Fibroblast of skin of right biceps (primary cell): ENCODE measurements at places on chromosomes 16 and 17.

DNA sequence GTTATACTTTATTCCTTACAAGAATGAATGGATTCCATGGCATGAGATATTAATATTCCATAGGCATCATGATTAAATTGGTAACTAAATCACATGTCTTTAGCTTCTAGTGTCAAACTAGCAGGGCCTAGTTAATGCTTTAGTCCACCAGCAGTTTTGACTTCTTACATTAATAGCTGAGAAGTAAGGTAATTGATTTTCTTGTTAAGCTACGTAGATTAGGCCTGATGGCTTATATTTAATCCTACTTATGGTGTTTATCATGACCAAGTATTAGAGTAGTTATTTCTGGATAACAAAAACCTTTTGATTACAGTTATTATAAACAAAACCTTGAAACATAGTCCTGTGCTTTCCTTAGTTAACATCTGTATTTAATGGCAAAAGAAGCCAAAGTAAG is 184.5 kb downstream of the TANC2 start:
- no peak for DNase-seq

DNA sequence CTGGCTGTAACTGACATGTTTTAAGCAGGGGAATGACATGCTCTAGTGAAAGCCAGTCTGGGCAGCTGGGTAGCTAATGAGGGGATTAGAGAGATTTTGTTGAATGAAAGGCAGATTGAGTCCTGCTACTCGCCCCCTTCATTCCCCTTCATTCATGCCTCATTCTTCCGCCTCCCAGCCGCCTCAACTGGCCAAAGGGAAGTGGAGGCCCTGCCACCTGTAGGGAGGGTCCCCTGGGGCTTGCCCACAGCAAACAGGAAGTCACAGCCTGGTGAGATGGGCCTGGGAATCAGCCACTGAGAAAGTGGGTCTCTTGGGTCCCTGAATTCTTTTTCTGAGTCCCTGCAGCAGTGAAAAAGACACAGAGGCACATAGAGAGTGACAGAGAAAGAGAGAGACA is 1.1 kb upstream of the CD19 start:
- DNase-seq, result no peak

DNA sequence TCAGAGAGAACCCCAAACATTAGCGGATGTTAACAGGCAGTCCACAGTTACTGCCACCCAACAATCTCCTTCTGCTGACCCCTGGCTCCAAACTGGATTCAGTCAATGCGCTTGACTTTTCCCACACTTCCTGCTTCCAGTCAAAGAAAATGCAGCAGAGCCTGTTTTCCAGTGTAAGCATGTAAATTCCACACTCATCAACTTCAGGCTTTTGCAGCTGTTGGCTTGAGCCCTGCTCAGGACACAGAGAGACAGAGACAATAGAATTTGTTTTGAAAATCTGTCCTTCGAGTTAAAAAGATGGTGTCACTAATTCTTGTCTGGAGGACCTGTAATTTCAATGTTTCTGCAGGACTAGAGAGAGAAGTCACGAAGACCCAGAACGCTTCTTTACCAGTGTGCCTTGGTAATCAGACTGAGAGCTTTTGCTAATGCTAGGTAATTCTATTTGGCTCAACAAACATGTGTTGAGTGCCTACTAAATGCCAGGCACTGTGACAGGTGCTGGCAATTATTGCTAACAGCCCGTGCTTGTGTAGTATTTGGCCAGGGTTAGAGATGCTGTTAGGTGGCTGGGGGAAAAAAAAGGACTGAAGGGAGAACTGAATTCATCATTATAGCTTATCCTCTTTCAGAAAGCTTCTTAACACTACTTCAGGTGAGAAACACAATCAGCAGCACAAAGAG is 32.5 kb downstream of the HOXB1 start:
- DNase-seq, result no peak

DNA sequence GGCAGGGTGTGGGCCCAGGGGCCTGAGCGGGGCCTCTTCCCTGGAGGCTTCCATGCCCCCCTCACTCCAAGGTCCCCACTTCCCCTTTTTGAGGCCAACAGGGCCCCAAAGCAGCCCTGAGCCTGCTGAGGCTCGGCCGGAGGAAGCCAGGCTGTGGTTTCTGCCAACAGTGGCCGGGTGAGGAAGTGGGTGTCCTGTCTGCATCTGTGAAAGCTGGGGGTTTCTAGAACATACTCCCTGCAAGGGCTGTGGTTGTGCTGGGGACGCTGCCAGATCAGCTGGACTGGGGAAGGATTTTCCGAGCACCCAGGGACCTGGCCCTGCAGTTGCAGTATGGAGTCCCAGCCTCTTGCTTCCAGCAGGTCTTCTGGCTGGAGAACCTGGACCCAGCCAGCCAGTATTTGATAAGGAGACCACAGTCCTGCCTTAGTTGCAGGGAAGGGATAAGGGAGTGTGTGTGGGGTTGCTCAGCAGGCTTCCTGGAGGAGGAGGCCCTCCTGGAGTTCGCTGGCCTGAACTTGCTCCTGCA is 15.7 kb downstream of the ADCY7 start:
- DNase-seq, result peak; percentile 11

DNA sequence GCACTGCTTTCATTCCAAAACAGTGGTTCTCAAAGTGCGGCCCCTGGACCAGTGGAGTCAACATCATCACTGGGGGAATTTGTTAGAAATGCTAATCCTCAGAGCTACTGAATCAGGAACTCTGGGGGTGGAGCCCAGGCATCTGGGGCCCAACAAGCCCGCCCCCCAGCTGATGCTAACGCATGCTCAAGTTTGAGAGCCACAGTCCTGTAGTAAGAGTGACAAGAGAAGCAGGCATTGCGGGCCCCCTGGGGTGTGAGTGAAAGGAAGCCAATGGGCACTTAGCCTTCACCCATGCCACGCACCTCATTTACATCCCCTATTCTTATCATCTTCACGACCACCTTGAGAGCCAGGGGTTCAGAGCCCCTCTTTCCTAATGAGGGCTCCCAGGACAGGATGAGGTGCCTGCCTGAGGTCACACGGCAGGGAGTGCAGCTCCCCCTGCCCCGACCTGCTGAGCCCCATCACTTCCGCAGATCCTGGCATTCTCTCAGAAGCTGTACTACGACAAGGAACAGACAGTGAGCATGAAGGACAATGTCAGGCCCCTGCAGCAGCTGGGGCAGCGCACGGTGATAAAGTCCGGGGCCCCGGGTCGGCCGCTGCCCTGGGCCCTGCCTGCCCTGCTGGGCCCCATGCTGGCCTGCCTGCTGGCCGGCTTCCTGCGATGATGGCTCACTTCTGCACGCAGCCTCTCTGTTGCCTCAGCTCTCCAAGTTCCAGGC is 9.1 kb downstream of the CA4 start:
- no peak for DNase-seq

DNA sequence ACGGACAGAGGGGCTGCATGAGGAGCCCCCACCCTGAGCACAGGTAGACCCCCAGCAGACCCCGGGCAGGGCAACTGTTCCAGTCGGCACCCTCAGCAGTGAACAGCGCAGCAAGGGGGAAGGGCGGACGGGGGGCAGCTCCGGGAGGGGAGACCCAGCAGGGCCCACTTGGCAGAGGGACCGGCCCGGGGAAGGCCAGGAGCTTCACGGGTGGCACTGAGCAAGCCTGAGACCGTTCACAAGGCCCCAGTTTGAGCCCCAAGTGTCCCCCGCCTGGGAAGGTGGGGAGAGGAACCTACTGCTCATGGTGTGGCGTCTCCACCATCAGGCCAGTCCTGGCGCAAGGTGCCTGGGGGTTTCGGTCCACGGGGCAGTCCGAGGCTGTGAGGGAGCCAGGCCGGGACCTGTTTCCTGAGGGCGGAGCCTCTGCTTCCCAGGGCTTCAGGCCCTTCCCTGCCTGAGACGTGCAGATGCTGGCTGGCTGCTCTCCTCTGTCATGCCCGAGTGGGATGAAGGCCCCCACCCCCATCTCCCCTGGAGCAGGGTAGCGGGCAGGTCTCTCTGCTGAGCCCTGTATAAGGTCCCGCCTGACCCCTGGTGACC is 54.4 kb upstream of the GNG13 start:
- DNase-seq, result no peak

DNA sequence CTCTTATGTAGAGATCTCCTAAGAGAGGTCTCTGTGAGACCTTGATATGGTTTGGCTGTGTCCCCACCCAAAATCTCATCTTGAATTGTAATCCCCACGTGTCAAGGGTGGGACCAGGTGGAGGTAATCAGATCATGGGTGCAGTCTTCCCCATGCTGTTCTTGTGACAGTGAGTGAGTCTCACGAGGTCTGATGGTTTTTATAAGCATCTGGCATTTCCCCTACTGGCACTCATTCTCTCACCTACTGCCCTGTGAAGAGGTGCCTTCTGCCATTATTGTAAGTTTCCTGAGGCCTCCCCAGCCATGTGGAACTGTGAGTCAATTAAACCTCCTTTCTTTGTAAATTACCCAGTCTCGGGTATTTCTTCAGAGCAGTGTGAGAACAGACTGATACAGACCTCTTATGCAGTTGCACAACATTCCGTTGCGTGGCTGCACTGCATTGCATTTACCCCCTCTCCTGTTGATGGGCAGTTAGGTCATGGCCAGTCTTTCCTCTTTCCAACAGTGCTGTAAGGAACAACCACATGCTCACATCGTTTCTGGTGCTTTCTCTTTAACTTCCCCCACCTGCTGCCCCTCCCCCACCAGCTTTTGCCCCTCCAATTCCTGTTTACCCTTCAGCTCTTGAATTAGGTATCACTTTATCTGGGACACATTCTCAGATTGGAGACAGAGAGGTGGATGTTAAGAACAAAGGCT is 43.6 kb upstream of the MED9 start:
- no peak for DNase-seq

GRCh38 chr16:8673611-8674412 is 605 bp upstream of the ABAT start:
- no peak for DNase-seq

- no peak for DNase-seq
Measured at GRCh38 chr17:36614081-36614480, 12.7 kb downstream of the MRM1 start.

DNA sequence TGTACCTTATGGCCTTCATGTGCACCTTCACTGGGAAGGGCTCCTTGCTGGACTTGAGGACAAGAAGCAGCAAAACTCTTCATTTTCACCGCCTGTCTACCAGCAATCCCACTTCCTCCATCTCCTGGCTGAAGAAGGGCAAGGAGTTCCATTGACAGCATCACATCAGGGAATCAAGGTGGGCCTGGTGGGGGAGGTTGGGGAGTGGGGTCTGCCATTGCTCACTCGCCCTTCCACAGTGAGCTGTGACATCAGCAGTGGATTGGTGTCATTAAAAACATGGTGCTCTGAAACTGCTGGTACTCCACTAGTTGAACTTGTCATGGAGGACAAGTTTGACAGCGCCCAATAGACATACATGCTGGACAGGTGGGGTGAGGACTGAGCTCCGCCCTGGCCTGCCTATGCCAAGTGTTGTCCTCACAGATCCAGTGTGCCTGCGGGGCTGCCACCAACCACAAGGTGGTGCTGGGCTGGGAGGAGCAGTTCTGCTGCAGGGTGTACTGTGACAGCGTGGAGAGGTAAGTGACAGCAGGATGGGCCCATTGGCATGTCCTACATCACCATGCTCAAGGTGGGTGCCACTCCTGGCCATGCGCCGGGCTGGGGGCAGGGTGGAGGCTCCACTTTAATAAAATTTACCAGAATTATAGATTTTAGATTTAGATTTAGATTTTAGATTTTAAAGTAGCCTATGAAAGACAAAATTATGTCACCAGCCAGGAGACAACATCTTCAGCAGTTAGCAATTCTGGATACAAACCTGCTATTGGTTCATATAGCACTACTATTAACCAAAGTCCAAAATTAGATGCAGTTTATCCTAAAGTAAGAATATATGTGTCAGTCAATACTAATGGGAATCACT is 1729.1 kb downstream of the TP53TG3F start:
- no peak for DNase-seq

DNA sequence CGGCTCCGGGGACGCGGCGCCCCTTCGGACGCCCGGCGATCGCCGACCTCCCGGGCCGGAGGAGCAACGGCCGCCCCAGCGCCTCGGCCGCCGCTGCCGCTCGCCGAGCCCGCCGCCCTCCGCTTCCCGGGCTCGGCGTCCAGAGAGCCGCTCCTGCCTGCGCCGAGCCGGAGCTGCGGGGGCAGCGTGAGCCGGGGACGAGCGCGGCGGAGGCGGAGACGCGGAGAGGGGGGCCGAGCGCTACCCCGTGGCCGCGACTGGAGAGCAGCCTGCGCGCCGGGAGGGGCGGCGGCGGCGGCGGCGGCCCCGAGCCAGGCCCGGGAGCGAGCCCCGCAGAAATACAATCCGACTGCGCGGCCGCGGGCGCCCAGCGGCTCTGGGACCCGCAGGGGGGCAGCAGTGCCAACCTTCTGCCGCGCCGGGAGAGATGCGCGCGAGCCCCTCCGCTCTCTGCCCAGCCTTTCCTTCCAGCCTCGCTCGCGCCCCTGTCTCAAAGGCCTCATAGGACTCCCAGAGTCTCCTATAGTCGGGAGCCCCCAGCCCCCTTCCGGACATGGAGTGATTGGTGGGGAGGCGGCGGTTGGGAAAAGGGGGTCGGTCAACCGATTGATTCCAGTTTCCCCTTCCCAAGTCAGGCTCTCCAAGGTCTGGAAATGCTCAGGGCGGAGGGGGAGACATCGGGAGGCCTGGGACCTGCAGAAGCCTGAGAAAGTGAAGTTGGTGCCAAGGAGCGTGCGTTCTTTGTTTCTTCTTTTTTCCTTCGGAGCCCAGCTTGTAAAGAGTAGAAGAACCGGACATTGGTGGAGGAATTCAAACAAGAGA is 1.0 kb upstream of the SDK2 start:
- peak; percentile 54 for DNase-seq

GRCh38 chr16:85914423-85914794 is 15.4 kb downstream of the IRF8 start:
- DNase-seq, result no peak

- peak; percentile 37 for DNase-seq
Measured at GRCh38 chr16:5058476-5058875, 7.3 kb downstream of the C16orf89 start.

- DNase-seq, result no peak
Measured at GRCh38 chr17:30379903-30380381, 1.2 kb downstream of the CPD start.

DNA sequence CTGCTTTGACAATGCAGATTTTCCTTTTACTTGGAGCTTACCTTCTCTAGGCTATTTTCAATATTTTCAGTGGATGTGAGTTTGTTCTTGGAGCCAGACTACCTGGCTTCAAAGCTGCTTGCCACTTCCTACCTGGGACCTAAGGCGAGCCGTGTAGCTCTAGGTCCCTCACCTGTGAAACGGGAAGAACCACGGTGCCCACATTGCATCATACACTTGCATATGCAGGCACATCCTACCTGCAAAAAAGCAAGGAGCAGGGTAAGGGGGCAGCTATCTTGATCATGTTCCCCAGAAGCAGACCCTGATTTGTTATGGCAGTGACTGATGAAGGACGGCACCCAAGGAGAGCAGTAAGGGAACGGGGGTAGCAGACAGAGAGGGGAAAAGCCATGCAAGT is 27.0 kb upstream of the MPRIP start:
- DNase-seq, result no peak
